SW480 (cell line): ENCODE measurements at places on chromosomes 2 and 18.
A peak's percentile ranks its signal among the peaks of the same experiment; 100 is the strongest.

- DNase-seq, result no peak
These were observed 30.7 kb downstream of the INO80C start for GRCh38 chr18:35466815-35467623.

DNA sequence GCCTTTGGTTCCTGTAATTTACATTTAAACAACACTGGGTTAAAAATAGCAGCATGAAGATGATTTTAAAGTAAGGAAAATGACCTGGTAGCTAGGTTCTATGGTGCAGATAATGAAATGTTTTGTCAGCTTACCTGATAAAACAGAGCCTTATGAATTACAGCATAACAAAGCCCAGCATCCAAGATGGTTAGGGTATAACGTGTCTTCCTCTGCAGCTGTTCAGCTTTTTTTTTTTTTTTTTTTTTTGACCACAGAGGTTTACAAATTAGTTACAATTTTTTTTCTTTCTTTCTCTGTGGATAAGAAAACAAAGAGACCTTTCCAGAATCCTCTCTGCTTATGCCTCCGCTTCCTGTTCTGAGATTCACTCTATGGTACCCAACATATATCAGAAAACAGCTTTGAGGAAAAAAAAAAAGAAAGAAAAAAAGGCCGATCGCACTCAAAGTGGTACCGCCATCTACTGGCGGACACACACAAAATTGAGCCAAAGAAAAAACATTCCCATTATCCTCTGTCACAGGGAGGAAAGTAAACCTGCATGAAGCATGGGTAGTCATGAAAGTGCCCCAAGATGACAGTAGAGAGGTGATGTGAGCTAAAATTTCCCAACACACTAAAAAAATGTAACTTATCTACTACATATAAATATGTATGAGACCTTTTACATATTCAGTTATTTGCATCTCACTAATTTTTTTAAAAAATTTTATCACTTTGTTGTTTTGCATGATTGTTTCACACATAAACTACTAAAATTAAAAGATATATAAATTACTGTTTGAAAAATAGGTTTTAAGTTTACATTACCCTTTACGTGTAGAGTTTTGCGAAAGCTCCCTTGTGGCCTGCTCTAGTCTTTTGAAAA lies at the start of gene SCN3A:
Gene SCN3A, minus strand, starts transcription at position 362 of the 871 bp plus-strand sequence. CDS start 27,656 bp downstream, outside the sequence.
- peak; percentile 48 for DNase-seq

- no peak for DNase-seq
These were observed 70.6 kb downstream of the COPS8 start for GRCh38 chr2:237156031-237156856.

GRCh38 chr2:158755310-158756087 lies 39.6 kb upstream of the DAPL1 start:
- peak; percentile 56 for DNase-seq

GRCh38 chr2:168323529-168324021 lies 76.2 kb upstream of the STK39 start:
- DNase-seq, result no peak

- DNase-seq, result no peak
These were observed 97.9 kb downstream of the FEZ2 start for GRCh38 chr2:36500072-36500471.

GRCh38 chr2:235642446-235643098 lies 148.7 kb downstream of the AGAP1 start:
- DNase-seq, result no peak

- DNase-seq, result no peak
These were observed 55.7 kb upstream of the PDE1A start for GRCh38 chr2:182482511-182482910.

- DNase-seq, result no peak
These were observed 160.5 kb downstream of the UBE2E3 start for GRCh38 chr2:181140928-181141327.

- no peak for DNase-seq
These were observed 1368.4 kb upstream of the CELF4 start for GRCh38 chr18:38933910-38934510.
